ENCODE measurements at places on chromosomes 12 and 14. TPM values are rescaled to one million over a fixed set of nuclear protein-coding genes. Genes with fewer than 3 reads are reported as not detected.

- no peak for DNase-seq
Measured at GRCh38 chr12:10362325-10362724, 27.5 kb downstream of the KLRK1 start.

DNA sequence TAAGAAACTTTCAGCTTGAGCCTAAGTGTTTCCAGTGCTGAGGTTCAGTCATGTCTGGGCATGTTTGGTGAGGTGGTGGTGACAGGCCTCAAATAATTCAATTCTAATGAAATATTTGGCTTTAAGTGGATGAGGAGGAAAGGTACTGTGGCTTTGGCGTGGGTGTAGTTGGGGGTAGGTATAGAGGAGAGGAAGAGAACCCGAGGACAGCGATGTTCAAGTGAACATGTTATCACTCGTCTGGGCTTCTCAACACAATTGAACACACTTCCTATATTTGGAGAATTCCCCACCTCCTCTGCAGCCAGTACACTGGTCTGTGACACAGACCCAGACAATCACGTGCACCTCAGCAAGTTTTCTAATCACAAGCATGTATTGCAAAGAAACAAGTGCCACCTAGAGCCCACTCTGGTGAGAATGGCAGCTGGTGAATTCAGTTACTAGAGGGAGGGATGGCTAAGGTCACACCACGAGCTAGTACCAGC lies 53.0 kb downstream of the IFNG-AS1 start:
- DNase-seq: no peak

Gene SERPINA5
- not detected for total RNA-seq

Gene COL2A1
- total RNA-seq: not detected

GRCh38 chr12:38543151-38543550 lies 226.6 kb downstream of the ALG10B start:
- no peak for DNase-seq

DNA sequence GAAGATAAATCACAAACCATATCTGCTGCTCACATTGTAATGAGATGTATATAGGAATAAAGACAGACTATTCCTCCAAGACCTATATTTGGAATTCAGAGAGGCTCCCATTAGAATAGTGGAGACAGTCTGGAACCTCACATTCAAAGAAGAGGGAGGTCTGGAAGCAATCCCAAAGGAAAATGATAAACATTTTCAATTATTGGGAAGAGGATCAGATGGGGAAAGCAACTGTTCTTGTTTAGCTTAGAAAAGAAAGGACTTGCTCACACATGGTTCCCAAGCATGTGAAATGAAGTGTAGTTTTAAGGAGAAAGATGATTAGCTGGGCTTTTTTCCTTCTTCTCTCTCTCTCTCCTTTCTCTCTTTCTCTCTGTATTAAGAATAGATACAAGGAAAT lies 193.0 kb upstream of the LMNTD1 start:
- DNase-seq: no peak

GRCh38 chr12:66321435-66321834 lies 19.1 kb downstream of the HELB start:
- no peak for DNase-seq

Gene USP44
- 25.6 TPM for total RNA-seq

DNA sequence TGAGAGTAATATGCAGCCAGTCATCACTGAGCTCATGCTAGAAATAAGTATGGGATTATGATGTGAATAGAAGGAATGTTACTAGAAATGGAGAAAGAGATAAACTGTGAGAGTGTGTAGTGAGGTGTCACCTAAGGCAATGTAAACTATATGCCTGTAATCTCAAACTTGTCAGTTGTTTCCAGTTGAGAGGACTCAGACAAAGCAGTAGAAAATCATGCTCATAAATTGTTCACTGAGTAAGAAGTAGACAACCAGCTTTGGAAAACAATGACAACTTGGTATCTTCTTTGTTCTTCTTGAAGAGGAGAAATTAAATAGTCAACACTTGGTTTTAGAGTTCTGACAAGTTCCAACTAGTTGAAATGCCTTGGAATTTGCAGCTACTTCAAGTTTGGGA lies 148.5 kb upstream of the OR4E1 start:
- DNase-seq: no peak

DNA sequence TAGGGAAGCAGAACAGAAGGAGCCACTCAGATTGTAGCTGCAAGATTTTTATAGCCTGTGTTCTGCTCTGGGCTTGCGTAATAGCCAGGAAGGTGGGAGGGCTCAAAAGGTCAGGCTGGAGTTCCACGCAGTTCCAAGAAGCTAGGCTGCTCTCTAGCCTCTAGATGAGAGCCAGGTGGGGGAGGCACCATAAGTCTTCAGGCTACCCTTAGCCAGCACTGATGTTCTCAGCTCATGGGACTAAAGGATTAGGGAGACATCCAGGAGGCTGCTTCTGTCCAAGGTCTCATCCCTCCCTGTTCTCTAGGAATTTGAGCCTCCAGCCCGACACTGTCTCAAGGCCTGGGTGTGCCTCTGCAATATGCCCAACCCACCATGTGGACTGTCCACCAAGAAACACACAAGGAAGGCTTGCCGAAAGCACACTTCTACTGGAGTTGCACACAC lies 1.7 kb downstream of the LMBR1L start:
- DNase-seq: no peak

DNA sequence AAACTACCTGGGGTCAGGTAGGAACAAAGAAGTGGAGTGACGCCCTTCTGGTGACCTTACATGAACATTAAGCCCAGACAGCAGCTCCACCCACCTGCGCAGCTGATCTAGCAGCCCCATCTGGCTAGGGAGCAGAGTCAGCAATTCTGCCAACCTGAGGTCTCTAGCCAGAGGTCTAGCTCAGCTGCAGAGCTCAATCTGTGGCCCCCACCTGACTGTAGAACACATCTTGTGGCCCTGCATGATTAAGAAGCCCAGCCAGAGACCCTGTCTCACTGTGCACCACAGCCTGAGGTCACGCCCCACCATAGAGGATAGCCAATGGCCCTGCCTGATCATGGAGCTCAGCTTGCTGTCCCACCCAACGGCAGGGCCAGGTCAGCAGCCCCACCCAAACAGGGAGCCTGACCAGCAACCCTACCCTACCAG lies 50.6 kb upstream of the HIGD1C start:
- DNase-seq: no peak

GRCh38 chr12:64232196-64232595 lies 10.1 kb upstream of the KICS2 start:
- DNase-seq: no peak

DNA sequence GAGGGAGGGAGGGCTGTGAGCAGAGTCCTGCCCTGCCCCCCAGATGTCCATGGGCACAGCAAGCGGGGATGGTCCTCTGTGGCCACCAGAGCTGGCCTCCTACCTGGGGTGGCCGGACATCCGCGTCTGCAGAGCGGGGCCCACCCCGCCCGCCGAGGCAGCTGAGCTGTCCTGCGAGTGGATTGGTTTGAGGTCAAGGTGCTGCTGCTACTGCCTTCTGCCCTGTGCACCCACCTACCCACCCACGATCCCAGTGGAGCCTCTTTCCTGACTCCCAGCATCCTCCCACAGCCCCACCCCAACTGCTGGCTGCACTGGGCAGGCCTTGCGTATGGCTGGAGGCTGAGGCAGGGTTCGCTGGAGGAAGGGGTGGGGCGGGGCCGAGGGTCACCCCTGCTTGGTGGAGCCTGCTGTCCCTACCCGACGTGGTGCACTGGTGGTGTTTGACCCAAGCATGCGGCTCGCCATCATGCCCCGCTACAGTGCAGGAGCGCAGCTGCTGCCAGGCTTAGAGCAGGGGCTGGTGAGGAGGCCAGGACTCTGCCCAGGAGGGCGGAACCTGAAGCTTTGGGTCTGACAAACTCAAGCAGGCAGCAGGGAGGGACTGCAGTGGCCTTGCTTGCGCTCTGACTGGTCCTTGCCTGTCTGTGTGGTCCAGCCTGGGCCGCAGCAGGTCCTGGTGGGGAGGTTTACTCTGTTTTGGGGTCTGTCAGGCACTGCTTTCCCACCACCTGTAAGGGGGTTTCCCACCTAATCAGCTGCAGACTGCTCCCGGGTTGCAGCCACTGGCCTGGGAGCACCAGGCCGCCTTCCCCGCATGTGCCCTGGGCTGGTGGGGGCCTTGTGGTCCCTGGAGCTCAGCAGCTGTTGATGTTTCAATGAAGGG lies 23.7 kb downstream of the CEP170B start:
- peak; percentile 19 for DNase-seq

- no peak for DNase-seq
Measured at GRCh38 chr12:130214686-130215395, 52.6 kb downstream of the FZD10 start.

DNA sequence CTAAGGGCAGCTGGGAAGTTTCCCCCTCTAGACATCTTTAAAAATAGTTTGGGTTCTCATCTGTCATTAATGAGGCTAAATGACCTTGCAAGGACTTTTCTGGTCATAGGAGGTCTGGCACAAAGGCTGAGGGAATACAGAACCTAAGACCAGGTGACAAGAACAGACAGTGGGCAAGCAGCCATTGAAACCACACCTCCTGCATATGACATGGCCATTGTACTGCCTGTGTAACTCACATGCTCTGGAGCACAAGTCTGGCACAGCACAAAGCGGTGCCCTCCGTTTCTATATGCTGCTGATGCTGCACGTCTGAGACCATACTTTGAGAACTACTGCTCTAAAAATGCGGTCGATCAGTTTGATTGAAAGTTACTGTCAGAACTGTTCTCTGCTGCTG lies 143.3 kb downstream of the APAF1 start:
- no peak for DNase-seq

Gene LRRC43
- total RNA-seq: 13.6 TPM

Gene MYF5
- total RNA-seq: not detected

DNA sequence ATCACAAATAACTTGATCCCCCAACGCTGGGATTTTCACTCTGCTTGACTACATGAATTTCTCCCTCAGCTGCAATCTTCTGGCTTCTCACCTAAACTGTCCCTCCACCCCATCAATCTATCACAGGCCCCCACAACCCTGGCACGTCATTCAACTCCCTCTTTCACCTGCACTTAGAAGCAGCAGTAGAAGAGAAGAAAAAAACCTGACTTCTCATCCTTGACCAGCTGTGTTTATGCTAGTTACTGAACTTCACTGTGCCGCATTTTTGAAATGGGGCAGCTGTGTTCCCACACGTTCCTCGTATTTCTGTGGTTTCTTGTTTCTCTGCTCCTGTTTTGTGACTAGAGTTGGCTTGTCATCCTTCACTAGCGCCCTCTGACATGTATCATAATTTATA lies 35.0 kb downstream of the ITPR2 start:
- DNase-seq: no peak

- no peak for DNase-seq
Measured at GRCh38 chr12:14782756-14783155, 20.5 kb downstream of the WBP11 start.

GRCh38 chr14:57391517-57392195 lies 1.3 kb downstream of the NAA30 start:
- no peak for DNase-seq

GRCh38 chr12:89357297-89357730 lies 5.0 kb upstream of the DUSP6 start:
- no peak for DNase-seq

GRCh38 chr12:84802161-84802560 lies 110.4 kb downstream of the SLC6A15 start:
- DNase-seq: no peak

DNA sequence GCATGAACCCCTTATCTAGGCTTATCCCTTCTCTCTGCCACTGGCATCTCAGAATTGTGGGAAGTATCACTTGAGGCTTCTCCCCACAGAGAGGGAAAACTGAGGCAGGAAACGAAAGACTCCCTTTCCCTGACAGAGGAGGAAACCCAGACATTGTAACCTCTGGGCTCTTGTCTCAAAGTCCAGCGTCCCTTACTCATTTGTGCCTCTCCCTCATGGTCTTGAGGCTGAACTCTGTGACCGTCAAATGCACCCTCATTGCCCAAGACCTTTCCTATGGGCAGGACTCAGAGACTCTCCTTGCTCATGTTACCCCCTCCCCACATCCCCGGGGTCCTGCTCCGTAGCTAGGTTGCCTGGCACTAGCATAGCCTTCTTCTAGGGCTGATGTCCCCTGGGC lies 3.8 kb downstream of the CACNB3 start:
- DNase-seq: no peak

Gene HVCN1
- 21.2 TPM for total RNA-seq

Gene PFKM
- 32.1 TPM for total RNA-seq

Gene MSI1
- 0.67 TPM for total RNA-seq

GRCh38 chr14:67480011-67480410 lies 8.5 kb downstream of the TMEM229B start:
- DNase-seq: no peak

- no peak for DNase-seq
Measured at GRCh38 chr12:98559666-98560065, 33.8 kb upstream of the SLC25A3 start.

- DNase-seq: peak; percentile 67
Measured at GRCh38 chr14:93076755-93077154, 39.0 kb downstream of the ITPK1 start.

GRCh38 chr12:12747278-12747677 lies 30.1 kb downstream of the CDKN1B start:
- DNase-seq: no peak

Gene ATP5MC2
- 202 TPM for total RNA-seq

DNA sequence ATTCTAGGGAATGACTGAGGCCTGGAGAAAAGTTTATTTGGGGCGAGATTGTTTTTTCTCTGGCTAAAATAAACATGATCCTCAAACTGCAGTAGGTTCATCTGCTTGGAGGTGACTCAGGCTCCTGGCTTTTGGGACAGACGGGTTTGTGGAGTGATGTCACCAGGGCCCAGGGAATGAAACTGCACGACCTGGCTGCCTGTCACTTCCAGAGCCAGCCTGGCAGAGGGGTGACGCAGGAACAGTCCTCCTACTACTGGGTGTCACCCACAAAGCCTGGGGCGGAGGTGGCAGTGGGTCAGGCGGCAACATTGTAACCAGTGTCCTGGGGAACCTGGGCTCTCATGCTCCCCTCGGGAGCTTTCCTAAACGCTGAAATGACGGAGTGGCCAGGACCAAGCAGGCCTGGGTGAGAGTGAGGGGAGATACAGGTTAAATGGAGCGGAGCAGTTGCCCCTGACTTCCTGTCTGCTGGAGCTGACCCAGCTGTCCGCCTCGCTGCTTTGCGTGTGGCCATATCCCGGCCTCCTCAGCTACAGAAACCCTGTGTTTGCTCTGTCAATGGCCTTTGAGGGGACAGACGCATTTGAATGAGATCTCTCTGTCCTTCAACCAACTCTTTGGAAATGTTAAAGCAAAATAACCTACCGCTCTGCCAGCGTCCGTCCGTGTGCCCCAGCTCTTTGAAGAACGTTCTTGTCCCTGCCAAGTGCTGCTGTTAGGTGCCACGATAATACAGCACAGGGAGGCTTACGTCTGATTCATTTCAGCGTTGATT lies 6.5 kb downstream of the HIP1R start:
- no peak for DNase-seq

Gene RHOJ
- total RNA-seq: 21.0 TPM

- DNase-seq: no peak
Measured at GRCh38 chr12:24561411-24561871, 387.5 kb downstream of the BCAT1 start.

Gene TAMALIN
- total RNA-seq: 52.3 TPM

Gene OTOGL
- 0.20 TPM for total RNA-seq

DNA sequence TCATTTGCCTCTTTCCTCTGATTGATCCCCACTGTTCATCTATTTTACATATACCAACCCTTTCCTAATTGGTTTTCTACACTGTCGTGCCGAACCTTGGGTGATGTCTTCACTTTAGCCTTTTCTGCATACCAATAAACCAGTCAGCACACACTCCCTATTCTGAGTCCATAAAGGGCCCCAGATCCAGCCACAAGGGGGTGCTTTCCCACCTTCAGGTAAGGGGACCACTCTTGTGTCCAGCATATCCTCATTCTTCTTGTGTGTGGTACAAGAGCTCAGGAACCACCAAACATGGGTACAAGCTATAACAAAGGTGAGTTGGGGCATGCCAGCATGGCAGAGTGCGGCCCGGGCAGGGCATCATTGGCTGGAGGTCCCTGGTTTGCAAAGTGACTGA lies 859.8 kb downstream of the FSCB start:
- DNase-seq: no peak

Gene KRR1
- 33.7 TPM for total RNA-seq

All from upper lobe of left lung (tissue), 6 donors.